ENCODE measurements at places on chromosomes 6 and 20.

- no peak overlapping the region for H3K4me3 ChIP-seq
- no peaks in the 10 kb centered on the region for H3K36me3 ChIP-seq
- no peaks in the 10 kb centered on the region for H3K4me1 ChIP-seq
- peaks cover under 1% of the 10 kb centered on the region for H3K27me3 ChIP-seq
These were observed 309.9 kb upstream of the NOX3 start for GRCh38 chr6:155765275-155766194.

DNA sequence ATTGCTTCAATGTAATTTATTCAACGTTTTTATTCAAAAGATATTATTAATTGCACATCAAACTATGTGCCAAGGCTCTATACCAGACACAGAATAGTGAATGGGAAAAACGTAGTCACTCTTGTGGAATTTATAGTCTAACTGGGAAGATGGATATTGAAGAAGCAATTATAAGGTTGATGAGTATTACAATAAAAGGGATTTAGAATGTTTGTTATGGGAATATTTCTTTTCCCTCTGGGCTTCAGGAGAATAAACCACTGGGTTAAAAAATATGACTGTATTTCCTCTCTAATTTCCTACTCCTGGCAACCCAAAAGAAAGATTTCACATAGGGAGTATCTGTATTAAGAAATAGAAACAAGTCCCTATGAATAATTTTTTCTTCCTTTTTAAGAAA, 25.1 kb upstream of the UTRN start:
- no peaks in the 10 kb centered on the region for H3K4me1 ChIP-seq
- no peak overlapping the region for H3K27ac ChIP-seq
- H3K36me3 ChIP-seq = no peaks in the 10 kb centered on the region
- no peak for DNase-seq
- no peak overlapping the region for H3K4me3 ChIP-seq

DNA sequence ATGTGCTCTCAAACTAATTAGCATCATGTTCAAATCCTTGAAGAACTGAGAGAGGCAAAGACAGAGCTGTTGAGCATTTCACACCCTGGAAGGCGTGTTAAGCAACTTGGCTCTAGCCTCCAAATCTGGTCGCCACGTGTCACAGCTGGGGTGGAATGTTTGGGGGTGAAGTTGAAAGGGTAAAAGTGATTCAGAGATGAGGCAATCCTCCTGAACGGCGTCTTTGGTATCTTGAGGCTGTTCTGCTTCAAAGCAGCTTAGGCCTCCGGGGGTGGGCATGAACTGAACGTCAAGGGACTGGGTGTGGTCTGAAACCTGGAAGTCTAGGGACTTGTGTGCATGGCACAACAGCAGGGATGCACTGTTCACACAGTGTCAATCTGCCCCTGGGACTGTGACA, 62.3 kb downstream of the TRAM2 start:
- no peaks in the 10 kb centered on the region for H3K27me3 ChIP-seq
- no peak overlapping the region for H3K4me3 ChIP-seq
- no peak for DNase-seq

- DNase-seq = peak; percentile 36
- no peaks in the 10 kb centered on the region for H3K27me3 ChIP-seq
- no peak overlapping the region for H3K27ac ChIP-seq
- no peak overlapping the region for H3K4me3 ChIP-seq
- peaks cover 50% of the 10 kb centered on the region for H3K4me1 ChIP-seq
- no peaks in the 10 kb centered on the region for H3K36me3 ChIP-seq
These were observed 130.5 kb downstream of the HFE start for GRCh38 chr6:26217714-26218075.

DNA sequence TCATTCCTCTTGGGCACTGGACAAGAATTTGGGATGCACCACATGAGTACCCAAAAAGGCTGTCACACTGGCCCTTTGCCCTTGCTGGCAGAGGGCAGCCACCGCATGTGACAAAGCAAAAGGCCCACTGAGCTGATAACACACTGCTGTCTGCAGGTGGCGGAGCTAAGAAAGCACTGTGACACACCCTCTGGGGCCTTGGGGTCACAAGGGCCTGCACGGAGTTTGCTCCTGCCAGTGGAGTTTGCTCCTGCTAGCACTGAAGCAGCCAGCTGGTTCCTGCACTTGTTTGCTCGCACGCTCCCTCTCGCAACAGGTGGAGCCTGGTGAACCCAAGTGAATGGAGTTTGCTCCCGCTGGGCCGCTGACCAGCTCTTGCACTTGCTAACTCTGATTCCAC, 132.6 kb downstream of the LCA5 start:
- no peaks in the 10 kb centered on the region for H3K4me1 ChIP-seq
- H3K27ac ChIP-seq = no peak overlapping the region
- H3K4me3 ChIP-seq = no peak overlapping the region
- DNase-seq = no peak

DNA sequence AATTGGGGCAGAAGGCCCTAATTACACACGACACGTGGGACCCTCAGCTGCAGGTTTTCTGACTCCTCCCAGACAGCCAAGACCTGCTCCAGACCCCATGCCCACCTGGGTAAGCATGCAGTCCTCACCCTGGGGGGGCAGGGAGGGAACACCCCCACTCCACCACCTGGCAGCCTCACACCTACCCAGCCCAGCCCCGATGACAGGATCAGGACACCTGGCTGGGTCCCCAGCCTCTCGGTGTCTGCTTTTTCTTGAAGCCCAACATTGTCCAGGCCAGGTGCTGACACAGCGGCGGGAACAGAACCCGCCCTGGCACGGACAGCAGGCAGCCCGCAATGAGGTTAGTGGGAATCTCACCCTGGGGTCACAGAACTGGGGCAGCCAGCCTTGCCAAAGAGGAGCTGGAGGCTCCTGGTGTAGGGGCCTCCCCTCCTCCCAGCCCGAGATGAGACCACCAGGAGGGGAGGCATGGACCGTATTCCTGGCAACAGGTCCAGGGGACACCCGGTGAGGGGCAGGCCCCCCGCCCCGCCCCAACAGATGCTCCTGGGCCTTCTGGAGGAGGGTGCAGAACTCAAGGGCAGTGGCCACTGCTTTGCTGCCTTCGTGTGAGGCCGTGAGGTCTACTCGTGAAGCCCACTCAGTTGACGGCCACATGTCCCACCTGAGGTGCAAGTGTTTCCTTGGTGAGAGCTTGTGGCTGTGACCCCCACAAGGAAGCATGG, 103.8 kb downstream of the DLL1 start:
- peaks cover 3% of the 10 kb centered on the region for H3K27me3 ChIP-seq
- H3K27ac ChIP-seq = no peak overlapping the region
- H3K4me3 ChIP-seq = no peak overlapping the region
- peak; percentile 14 for DNase-seq

GRCh38 chr20:20075032-20075431, 22.7 kb downstream of the CFAP61 start:
- H3K4me1 ChIP-seq = no peaks in the 10 kb centered on the region
- DNase-seq = no peak
- no peak overlapping the region for H3K4me3 ChIP-seq
- no peak overlapping the region for H3K27ac ChIP-seq
- peaks cover 15% of the 10 kb centered on the region for H3K27me3 ChIP-seq

DNA sequence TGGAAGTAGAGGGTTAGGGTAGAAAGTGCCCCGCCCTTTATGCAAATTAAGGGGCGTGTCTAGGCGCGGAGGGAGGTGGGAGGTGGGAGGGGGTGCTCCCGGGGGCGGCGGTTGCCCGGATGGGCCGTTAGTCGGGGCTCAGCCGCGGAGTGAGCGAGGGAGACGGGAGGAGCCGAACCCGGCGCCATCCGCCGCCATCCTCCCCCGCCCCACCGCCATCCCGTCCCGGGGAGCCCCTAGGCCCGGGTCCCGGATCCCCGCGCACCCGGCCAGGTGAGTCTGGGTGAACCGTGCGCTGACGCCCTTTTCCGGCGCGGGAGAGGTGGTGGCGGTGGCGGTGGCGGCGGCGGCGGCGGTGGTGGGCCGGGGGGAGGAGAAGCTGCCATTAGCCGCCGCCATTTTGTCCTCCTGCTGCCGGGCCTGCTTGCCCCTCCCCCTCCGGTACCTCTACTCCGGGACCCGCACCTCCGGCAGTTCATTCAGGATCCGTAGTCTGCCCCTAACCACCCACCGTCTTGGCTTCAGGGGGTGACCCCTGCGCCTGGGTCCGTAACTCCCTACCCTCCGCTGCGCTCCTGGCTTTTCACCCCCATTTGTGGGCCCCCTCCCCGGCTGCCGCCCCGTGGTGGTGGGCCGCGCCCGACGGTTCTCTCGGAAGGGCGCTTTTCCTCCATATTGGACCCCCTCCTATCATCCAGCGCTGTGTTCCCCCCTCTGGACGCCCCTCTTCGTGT, at the start of gene PRRC2A:
PRRC2A (plus strand) TSS at position 130 of the 734 bp plus-strand sequence. CDS start 2,075 bp downstream, outside the sequence.
- H3K4me3 ChIP-seq = peak within 1 kb of the TSS; percentile 91
- peak; percentile 85 for DNase-seq
- H3K27ac ChIP-seq = peak within 1 kb of the TSS; percentile 95
- H3K4me1 ChIP-seq = peaks cover 50% of the 10 kb centered on the region
- peaks cover 48% of the 10 kb centered on the region for H3K36me3 ChIP-seq

DNA sequence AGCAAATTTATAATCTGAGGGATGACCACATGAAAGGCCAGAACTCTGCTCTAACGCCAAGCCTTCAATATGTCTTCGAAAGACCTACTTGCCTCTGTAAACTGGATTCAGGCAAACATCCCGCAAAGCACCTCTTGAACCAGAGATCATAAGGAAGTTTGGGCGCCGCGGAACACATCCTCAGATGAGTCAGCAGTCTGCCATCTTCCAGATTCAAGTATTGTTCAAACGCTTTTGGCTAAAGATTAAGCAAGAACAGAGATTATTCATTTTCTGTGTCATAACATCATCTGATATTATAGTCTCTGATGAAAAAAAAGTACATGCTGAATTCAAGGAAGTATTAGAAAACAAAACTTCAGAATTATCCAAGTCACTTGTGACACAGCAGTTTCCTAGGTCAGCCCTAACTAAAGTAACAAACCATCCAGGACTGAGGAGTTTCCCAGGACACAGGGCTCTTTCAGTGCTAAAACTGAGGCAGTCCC, 20.8 kb downstream of the TBC1D7 start:
- DNase-seq = no peak
- H3K27ac ChIP-seq = no peak overlapping the region
- H3K27me3 ChIP-seq = no peaks in the 10 kb centered on the region
- peaks cover 50% of the 10 kb centered on the region for H3K36me3 ChIP-seq

- no peaks in the 10 kb centered on the region for H3K27me3 ChIP-seq
- no peak overlapping the region for H3K4me3 ChIP-seq
- no peaks in the 10 kb centered on the region for H3K36me3 ChIP-seq
- H3K27ac ChIP-seq = no peak overlapping the region
- no peak for DNase-seq
- no peaks in the 10 kb centered on the region for H3K4me1 ChIP-seq
These were observed 56.5 kb downstream of the QRSL1 start for GRCh38 chr6:106685833-106686232.

Measured in activated naive CD4-positive, alpha-beta T cell treated with anti-CD3 and anti-CD28 coated beads, Interleukin-2, amount 10 ng/mL, durations not matched to agents 7 days and 5 days (primary cell).